Activated T-helper 9 cell treated with anti-CD3 and anti-CD28 coated beads, Interleukin-2, amount 50 U/mL, for 16 hours (primary cell): ENCODE measurements at places on chromosomes 1 and 21.

GRCh38 chr1:201570886-201571624, 32.1 kb downstream of the NAV1 start:
- DNase-seq: no peak

GRCh38 chr1:63891060-63891690, 117.4 kb downstream of the ROR1 start:
- DNase-seq: no peak

DNA sequence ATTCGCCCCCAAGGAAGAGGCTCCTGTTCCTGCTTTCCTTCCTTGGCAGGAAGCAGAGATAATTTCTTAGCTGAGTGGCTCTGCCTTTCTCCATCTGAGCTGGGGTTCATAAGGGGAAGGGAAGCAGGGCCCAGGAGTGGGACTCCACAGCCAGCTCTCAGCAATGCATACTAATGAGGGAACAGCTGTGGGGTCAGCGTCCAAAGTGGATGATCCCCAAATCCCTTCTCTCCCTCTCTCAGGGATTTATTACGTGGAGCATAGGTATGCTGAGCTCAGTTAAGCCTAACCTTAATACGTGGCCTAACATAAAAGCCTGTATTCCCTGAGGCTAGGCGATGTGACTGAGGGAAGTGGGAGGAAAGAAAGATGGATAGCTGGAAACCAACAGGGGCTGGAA, 87.3 kb upstream of the CTTNBP2NL start:
- DNase-seq: no peak

DNA sequence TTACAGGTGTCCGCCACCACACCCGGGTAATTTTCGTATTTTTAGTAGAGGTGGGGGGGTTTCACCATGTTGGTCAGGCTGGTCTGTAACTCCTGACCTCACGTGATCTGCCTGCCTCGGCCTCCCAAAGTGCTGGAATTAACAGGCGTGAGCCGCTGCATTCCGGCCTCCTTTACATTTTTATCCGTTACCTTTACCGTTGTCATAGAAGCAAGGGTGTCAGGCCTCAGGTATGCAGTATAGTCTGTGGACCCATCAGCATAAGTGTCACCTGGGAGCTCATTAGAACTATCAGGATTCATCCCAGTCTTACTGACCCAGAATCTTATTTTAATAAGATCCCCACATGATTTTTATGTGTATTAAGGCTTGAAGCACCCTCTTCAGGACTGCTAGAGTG, 5.4 kb downstream of the CDC42 start:
- no peak for DNase-seq

GRCh38 chr1:215568299-215568692, 1.2 kb downstream of the KCTD3 start:
- DNase-seq: no peak

- no peak for DNase-seq
These were observed 43.0 kb downstream of the SPATA17 start for GRCh38 chr1:217674028-217674729.

DNA sequence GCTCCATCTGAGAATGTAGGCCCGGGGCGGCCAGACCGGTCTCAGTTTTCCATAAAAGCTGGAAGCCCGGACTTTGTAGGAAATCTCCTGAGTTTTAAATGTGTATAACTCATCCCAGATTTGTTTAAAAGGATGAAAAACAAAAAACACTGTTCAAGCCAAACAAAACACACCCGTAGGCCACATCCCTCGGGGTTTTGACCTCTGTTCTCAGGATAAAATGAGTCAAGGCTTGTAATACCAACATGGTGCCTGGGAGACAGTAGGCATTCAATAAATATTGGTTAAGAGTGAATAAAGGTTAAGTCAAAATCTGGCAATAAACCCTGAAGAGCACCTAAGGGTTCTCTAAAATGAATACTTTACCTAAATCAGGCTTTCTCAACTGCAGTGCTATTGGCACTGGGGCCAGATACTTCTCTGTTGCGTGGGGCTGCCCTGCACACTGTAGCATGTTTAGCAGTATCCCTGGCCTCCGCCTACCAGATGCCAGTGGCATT, 55.0 kb downstream of the KAZN start:
- DNase-seq: no peak
